Stimulated activated CD8-positive, alpha-beta memory T cell treated with anti-CD3 and anti-CD28 coated beads, Interleukin-7, amount 100 ng/mL, for 1 hour (primary cell): ENCODE measurements at places on chromosomes 5 and 9.

- no peak for DNase-seq
Measured at GRCh38 chr9:88652876-88653275, 117.9 kb downstream of the NXNL2 start.

GRCh38 chr5:131957721-131958441 lies 12.4 kb upstream of the MEIKIN start:
- no peak for DNase-seq

DNA sequence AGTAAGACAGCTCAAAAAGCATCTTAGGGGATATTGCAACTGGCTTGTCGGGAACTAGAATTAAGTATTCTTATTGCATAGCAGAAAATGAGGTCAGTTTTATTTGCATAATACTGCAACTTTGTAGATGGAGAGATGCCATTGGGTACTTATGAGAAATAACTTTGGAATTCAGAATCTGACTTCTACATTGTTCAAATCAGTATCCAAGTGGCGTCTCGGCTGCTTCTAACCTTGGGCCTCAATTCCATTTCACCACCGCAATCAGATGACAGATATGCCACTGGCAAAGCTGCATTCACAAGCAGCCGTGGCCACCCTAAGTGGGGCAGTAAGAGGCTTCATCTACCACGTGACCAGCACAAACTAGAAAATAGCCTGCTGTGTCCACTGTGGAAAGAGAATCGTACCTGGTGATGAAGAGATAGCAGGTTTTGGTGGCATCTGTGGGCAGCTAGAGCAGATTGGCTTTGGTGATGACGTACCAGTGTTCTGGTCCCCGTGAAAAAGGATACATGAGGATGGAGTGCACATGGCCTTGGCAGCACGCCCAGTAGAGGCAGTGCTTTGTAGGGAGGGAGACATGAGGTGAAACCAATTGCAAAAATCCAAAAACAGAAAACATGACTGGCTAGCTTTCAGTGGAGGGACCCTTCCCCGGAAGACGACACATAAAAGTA lies 116.6 kb downstream of the KLHL3 start:
- no peak for DNase-seq

DNA sequence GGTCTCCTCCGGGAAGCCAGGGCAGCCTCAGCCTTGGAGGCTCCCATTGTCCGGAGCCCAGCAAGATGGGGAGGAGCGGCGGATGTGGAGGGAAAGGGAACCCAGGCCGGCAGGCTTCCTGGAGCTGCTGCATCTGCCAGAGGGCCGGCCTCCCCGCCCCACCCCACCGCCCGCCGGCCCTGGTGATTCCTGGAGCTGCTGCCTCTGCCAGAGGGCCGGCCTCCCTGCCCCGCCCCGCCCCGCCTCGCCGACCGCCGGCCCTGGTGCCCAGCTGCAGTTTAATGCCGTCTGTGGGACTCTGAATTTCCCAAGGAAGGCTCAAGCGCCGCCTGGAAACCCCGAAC lies 31.6 kb downstream of the EXD3 start:
- no peak for DNase-seq

GRCh38 chr5:96997265-96997859 lies 61.5 kb downstream of the LNPEP start:
- no peak for DNase-seq

DNA sequence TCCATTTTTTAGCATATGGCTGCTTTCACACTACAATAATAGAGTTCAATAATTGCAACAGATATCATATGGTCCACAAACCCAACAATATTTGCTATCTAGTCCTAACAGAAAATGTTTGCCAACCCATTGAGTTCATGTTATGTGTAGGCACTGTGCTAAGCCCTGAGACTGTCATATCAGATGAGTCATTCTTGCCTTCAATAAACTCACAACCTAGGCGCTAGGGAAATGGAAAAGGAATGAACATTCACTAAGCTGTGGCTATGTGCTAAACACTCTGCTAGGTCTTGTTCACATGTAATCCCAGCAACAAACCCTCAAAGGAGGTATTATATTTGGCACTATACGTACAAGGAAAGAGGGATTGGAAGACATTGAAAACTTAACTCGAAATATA lies 8.4 kb upstream of the TIMD4 start:
- DNase-seq: no peak

DNA sequence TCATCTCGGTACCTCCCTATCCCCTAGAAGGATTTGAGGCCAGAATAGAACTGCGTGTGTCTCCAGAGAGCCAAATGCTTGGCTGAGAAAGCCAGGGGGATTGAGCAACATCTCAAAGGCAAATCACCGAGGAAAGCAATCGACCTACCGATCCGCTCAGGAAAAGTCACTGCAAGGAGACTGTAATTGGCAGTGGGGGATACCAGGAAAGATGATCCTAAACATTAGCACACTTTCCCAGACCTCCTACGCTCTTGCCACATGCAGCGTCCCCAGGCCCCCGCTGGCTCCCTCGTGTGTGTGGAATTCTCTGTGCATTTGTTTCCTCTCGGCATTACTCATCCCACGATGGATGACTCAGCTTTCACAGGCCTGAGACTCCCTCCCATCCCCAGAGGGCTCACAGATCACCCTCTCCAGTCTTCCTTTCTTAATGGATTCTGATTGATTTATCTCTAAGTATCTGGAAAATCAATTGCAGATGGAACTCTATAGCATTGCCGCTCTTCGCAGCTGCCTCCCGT lies 82.2 kb upstream of the ICE1 start:
- DNase-seq: no peak

- no peak for DNase-seq
Measured at GRCh38 chr5:175305251-175305650, 138.7 kb downstream of the DRD1 start.

- no peak for DNase-seq
Measured at GRCh38 chr9:9799287-9799686, 813.5 kb downstream of the PTPRD start.

GRCh38 chr9:120960001-120960400 lies 33.4 kb upstream of the TRAF1 start:
- DNase-seq: no peak

DNA sequence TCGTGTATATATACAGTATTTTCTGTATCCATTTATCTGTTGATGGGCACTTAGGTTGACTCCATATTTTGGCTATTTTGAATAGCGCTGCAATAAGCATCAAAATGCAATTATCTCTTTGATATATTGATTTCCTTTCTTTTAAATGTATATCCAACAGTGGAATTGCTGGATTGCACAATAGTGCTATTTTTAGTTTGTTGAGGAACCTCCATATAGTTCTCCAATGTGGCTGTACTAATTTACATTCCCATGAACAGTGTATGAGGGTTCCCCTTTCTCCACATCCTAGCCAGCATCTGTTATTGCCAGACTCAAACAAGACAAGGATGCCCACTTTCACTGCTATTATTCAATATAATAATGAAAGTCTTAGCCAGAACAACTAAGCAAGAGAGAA lies 9.1 kb upstream of the CTXN3 start:
- no peak for DNase-seq

- DNase-seq: no peak
Measured at GRCh38 chr5:179607160-179607931, 16.1 kb downstream of the HNRNPH1 start.

- no peak for DNase-seq
Measured at GRCh38 chr5:82905986-82906385, 171.2 kb downstream of the TMEM167A start.

GRCh38 chr9:133058550-133059320 lies 3.0 kb upstream of the CEL start:
- no peak for DNase-seq

- DNase-seq: no peak
Measured at GRCh38 chr5:39702928-39703327, 278.1 kb upstream of the DAB2 start.

DNA sequence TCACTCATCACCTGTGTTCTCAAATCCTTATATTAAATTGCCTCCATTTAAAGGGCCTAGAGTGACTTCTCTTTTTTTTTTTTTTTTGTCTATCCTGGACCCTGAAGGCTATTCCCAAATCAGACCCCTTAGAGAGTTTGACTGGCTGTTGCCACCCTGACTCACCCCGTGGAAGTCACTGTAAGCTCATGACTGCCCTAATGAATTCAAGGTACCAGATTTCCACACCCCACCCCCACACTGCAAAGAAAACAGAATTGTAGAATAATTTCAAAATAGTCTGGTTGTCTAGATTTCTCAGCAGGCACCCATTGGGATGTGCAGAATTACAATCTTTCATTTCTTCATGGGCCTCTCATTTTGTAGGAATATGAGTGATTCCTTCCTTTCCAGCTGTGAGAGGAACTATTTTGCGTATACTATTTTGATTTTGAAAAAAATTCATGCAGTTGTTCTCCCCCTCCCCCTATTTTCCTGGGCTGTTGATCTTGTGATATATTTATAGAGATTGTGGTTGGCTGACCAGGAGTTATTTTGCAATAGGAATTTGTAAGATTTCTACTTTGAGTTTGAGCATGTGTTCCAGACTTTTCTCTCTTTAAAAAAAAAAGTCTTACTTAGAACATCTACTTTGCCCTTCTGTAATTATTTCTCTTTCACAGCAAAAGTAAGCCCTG lies 79.1 kb downstream of the ZNF618 start:
- no peak for DNase-seq
